ENCODE measurements at places on chromosomes 12 and 14.

GRCh38 chr14:55000381-55000780 lies 26.5 kb downstream of the WDHD1 start:
- DNase-seq: no peak

DNA sequence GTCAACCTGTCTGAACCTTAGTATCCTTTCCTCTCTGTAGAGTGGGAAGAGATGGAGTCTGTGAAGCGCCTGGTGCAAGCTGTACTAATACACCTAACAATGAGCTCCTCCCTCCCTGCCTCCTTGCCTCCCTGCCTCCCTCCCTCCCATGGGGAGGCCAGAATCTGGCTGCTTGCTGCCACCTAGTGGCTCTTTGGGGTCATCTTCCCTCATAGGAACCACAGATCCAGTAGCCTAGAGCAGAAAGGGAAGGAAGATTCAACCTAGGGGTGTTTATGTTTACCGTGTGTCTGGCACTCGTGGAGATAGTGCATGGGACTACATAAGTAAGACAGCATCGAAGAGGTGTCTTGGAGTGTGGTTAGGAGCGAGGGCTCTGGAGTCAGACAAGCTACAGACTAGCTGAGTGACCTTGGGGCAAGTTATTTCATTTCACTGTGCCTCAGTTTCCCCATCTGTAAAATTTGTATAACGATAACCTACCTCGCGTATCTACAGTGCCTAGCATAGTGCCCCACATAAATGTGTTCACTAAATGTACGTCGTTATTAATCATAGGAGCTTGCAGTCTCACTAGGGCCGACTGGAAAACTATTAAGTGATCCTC lies 35.5 kb upstream of the TSPAN9 start:
- peak; percentile 52 for DNase-seq

DNA sequence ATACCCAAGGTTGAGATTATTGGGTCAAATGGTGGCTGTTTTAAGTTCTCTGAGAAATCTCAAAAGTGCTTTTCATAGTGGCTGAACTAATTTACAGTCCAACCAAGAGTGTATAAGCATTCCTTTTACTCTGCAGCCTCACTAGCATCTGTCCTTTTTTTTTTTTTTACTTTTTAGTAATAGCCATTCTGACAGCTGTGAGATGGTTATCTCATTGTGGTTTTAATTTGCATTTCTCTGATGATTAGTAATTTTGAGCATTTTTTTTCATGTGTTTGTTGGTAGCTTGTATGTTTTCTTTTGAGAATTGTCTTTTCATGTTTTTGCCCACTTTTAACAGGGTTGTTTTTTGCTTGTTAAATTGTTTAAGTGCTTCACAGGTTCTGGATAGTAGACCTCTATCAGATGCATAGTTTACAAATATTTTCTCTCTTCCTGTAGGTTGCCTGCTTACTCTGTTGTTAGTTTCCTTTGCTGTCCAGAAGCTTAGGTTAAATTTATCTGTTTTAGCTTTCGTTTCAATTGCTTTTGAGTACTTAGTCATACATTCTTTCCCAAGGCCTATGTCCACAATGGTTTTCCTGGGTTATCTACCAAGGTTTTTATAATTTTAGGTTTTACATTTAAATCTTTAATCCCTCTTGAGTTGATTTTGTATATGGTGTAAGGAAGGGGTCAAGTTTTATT lies 881.3 kb upstream of the SEL1L start:
- no peak for DNase-seq

GRCh38 chr12:64631197-64631596 lies 20.9 kb downstream of the RASSF3 start:
- DNase-seq: peak; percentile 34

DNA sequence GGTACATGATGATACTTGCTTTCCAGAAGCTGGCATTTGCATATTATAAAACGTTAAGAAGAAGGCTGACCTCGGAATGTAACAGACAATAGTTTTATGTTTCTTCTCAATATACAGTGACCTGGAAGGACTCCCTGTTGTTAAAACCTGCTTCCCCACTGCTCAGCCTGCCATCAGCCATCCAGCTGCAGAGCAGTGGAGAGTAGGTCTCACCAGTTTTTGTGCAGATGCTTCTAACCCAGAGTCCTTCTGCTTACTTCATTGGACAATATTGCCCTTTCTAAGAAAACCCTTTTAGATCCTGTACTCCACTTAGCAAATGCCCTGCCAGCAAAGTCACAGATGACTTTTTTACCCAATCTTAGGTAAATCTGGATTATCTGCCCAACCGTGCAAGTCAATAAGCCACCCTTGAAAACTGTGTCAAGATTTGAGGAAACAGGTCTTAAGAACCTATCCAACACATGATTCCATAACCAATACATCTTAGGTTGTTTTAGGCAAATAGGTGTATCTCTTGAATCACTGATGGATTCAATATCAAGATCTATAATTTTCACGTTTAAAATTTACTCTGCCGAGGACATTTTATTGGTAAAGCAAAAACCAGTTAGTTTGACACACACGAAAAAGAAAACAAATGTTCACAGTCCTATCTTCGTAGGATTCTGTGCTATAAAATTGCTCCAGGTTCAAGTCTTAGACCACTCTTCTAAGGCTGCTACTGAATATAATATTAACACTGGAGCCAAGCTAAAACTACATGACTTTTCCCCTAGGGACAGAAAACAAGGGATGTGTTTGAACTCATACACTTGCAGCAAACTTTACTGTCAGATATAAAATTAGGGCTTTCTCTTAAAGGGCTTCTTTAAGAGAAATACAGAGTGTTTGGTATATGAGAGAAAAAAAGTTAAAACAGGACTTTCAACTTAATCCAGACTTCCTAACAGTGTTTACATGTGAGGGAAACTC lies 5.7 kb downstream of the PHLDA1 start:
- no peak for DNase-seq

GRCh38 chr12:85955127-85955526 lies 81.0 kb downstream of the NTS start:
- no peak for DNase-seq

- no peak for DNase-seq
Measured at GRCh38 chr12:4289998-4290790, 16.6 kb downstream of the CCND2 start.

DNA sequence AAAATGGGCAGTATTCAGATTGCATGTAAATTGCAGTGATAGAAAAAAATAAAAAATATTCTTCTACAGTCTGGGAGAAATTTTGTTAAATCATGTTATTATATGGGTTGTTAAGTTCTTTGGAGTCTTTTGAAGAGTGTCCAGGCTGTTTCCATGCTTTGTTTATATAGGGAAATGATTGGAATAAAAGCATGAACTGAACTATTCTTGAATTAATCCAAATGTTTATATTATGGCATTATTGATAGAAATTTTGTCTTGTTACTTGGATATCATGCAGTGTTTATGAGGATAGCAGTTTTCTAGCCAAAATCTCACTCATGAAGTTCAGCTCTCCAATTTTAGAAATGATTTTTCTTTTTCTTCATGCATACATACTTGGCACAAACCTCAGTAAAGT lies 108.2 kb upstream of the NAV3 start:
- no peak for DNase-seq

DNA sequence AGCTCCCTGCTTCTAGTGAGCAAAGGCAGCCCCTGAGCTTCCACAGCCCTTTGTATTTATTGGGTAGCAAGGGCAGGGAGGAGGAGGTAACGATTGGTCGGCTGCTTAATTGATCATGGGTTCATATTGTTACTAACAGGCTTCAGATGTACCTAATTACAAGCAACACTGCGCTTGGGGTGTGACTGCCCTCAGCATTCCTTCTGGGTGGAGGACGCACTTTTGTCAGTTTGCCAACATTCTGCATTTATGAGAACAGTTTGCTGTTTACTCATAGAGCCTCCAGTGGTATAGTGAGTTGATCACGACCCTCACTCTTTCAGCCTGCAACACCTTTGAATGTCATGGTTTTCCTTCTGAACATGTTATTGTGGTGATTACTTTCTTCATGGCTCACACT lies 9.6 kb downstream of the TSHR start:
- no peak for DNase-seq

DNA sequence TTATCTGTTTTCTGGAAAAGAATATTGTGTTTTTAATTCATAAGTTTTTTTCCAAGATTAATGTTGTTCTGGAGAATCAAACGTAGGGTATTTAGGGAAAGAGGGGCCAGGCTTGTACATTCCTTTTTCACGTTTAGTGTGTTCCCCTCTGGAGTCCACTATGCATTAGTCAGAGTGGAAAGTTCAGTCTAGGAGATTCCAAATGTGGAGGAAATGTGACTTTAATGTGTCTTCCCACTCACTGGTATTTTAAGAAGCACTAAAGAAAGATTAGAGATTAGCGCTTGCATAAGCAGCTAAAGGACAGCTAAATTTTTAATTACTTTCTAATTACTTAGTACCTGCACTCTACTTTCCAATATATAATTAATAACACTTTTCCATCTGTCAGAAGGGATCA lies 4.4 kb upstream of the PDE6H start:
- DNase-seq: no peak

DNA sequence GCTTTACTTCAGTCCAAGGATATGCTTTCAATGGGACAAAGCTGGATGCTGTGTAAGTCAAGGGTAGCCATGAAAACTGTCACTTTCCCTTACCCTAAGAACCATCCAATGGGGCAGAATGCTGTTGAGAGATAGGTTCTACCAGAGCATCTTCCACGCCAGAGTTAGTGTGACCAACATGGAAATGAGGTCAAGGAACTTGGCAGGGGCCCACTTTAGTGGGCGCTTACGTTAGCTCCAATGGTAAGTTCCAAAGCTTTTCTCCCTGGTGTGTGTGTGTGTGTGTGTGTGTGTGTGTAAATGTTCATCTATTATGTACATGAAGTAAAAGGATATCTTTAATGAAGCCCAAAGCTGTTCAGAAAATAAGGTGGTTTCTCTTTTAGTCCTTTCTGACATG lies 124.1 kb downstream of the GTF2A1 start:
- DNase-seq: no peak

GRCh38 chr12:130975116-130975515 lies 21.4 kb downstream of the ADGRD1 start:
- DNase-seq: no peak

- DNase-seq: no peak
Measured at GRCh38 chr12:111953455-111953854, 59.5 kb downstream of the TMEM116 start.

GRCh38 chr14:22231018-22231417 lies 358.0 kb downstream of the DAD1 start:
- peak; percentile 39 for DNase-seq

DNA sequence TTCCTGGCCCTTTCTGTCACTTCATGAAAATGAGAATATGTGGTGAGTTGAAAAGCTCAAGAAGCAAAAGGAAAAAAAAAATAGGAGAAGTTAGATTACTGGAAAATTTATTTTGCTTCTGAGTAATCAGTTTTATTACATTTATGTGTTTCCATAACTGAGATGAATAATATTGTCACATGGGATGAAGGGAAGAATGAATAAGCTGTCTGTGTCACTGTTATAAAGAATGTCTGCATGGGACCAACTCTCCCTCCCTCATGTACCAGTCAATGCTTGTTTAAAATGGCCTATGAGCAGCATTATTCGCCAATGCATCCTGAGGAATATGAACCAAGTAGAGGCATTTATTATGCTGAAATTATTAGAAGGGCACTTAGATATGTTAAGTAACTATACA lies 246.3 kb downstream of the PRKD1 start:
- no peak for DNase-seq

DNA sequence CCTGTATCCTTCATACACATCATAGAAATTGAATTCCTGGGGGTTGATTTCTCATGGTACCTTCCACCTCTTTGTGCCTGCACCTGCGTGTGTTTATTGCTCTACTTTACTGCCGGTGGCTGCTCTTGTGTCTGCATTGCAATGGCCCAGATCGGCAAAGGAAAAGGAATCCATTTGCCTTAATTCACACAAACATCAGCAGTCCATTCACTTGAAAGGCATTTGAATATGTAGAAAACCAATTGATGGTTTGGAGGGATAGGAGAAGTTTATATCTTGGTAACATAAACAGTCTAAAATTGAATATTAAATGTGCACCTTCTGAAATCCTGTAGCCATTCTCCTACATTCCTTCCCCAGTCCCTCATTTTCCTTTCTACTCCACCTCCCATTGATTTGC lies 74.0 kb downstream of the SNAPC1 start:
- no peak for DNase-seq

GRCh38 chr12:34363050-34363673 lies 340.9 kb downstream of the ALG10 start:
- no peak for DNase-seq

- no peak for DNase-seq
Measured at GRCh38 chr14:85565862-85566296, 35.9 kb downstream of the FLRT2 start.

Measured in CD4-positive, alpha-beta T cell treated with Interleukin-17A for 4 hours (primary cell).